Activated naive CD4-positive, alpha-beta T cell treated with Interleukin-2 at 50 U/mL for 16 hours (primary cell): ENCODE measurements at places on chromosomes 5 and 9.

- DNase-seq: no peak
Observed at GRCh38 chr9:89564346-89564878, 40.4 kb upstream of the GADD45G start.

- no peak for DNase-seq
Observed at GRCh38 chr9:124038790-124039633, 27.4 kb downstream of the LHX2 start.

GRCh38 chr5:149406203-149406978, 27.3 kb upstream of the IL17B start:
- no peak for DNase-seq

DNA sequence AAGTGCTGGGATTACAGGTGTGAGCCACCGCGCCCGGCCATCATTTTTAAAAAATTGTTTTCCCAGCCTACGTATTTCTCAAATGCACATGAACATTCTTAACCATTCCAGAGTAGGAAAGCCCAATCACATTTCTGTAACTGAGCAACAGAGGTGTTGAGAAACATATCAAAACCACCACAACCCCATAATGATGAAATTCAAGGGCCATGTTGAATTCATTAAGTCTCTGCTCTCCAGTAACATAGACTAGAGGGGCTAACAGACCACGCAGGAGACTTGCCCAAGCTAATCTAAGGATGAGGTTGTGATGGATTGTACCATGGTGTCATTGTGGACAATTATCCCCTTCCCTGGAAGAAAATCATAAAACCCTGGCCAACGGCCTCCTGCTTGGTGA, 52.9 kb downstream of the MYO10 start:
- DNase-seq: no peak

- no peak for DNase-seq
Observed at GRCh38 chr5:9207817-9208418, 338.0 kb downstream of the SEMA5A start.

DNA sequence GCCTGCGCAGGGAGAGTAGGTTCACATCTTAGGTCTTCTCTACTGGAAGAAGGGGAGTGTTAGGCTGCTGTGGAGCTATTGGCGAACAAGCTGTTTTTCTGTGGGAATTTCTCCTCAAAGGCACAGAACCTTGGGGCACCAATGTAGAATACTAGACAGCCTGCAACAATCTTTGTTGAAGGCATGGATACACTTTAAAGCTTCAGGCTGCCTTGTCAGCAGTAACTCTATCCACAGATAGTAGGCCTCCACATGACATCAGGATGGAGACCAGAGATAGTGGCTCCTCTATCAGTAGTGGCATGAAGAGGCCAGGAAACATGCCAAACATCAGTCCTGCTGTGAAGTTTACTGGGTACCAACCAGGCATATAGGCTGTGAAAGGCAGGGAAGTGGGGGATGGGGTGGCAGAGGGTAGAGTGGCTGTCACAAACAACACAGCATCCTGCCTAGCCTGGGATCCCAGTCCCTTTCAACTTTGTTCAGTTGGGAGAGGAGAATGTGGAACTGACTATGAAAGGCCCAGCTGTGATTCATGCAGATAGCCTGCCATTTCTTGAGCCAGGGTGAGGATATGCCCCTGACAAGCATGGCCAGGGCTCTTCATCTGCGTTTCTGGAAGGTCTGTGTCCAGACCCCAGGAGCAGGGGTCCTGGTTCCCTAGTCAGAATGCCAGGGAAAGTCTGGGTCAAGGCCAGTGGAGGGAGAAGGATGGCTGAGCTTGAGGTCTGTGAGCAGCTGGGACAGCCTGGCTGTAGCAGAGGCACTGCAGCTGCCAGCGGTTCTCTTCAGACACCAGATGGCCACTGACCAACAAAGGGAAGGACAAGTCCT, 1.0 kb upstream of the HK3 start:
- DNase-seq: no peak

GRCh38 chr5:73028991-73029595, 73.3 kb downstream of the FCHO2 start:
- DNase-seq: no peak
